Activated naive CD8-positive, alpha-beta T cell treated with anti-CD3 and anti-CD28 coated beads, Interleukin-2, amount 50 U/mL, for 16 hours (primary cell): ENCODE measurements at places on chromosomes 16 and 17.

- no peak for DNase-seq
Measured at GRCh38 chr16:67415872-67416793, at the start of gene ZDHHC1. ZDHHC1 (minus strand) TSS chr16:67416477; CDS start chr16:67407775, 8,702 bp downstream.

DNA sequence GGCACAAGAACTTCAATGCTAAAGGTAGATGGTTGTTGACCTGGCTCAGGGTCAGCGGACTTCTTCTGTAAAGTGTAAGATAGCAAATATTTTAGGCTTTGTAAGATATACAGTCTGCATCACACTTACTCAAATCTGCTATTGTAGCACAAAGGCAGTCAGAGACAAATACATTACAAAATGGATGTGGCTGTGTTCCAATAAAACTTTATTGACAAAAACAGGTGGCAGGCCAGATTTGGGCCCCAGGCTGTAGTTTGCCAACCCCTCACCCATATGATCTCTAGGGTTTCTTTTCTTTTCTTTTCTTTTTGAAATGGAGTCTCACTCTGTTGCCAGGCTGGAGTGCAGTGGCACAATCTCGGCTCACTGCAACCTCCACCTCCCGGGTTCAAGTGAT, 39.5 kb upstream of the TMEM132E start:
- no peak for DNase-seq

DNA sequence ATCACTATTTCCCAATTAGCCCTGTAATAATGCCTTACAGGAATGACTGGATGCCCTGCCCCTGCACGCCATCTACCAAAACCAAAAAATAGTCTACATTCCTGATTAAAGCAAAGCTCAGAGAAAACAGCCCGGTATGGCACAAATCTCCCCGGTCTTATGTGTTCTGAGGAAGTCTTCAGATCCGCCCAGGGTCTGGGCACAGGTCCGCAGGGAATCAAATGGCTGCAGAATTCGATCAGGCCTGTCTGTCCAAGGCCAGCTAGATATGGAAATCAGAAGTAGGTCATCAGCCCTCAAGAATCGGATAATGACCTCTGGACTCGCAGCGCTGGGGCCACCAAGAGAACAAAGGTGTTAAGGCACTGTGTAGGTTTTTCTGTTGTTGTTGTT, 171.0 kb downstream of the ZFHX3 start:
- DNase-seq = no peak

GRCh38 chr16:2717383-2718263, 2.4 kb downstream of the PRSS27 start:
- DNase-seq = no peak

- DNase-seq = no peak
Measured at GRCh38 chr16:87333581-87334331, 16.6 kb upstream of the C16orf95 start.

GRCh38 chr17:71519285-71519684, 601.5 kb upstream of the SOX9 start:
- no peak for DNase-seq

DNA sequence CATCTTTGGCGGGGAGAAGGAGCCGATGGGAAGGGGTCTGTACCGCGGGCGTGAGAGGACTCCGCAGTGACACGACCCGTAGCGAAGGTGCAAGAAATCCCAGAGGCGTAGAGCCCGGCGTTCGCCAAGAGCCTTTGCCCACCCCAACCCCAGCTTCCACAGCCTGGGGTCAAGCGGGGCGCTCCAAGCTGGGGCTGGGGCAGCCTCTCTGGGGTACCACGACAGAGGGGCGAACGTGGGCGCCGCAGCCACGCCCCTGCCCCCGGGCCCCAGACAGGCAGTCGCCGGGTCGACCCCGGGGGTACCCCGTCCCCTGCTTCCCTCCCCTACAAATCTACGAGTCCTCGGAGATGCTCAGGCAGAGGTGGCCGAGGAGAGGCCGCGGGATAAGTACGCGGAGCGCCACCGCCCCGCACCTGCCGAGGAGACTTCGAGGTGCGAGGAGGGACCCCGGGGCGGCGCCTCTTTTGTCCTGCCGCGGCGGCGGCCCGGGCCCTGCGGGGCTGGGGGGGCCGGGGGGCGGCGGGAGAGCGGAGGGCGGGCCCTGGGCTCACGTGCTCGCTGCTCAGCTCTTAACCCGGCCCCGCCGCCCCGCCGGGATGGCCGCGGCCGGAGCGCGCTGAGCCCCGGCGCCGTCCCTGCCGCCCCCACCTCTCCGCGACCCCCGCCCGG, at the start of gene ADAM11:
ADAM11 (plus strand) TSS at position 575 of the 672 bp plus-strand sequence. CDS start 212 bp downstream, outside the sequence.
- DNase-seq = no peak

DNA sequence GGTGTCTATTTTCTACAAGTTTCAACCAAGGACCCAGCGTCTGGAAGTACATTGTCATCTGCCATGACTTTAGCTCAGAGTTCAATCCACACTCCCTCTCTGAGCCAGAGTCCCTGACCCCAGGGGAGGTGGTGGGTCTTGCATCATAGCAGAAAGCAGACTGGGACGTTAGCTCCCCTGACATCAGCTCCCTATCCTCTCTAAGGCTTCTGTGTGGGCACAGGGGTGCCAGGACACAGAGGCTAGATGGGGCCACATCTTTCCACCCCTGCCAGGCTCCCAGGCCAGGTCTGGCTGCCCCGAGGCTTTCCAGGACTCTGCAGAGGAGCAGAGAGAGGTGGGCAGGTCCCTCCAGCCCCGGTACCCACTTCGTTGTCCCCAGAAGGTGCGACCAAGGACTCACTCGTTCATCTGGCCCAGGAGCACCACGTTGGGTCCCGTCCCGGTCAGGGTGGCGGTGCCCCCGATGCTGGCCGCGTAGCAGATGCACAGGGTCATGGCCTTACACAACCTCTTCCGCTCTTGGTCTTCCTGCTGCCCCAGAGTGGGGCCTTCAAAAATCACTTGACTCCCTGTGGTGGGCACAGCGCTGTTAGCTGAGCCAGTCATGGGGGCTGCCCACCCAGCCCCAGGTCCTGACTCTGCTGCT, 10.5 kb downstream of the SLC13A5 start:
- no peak for DNase-seq

DNA sequence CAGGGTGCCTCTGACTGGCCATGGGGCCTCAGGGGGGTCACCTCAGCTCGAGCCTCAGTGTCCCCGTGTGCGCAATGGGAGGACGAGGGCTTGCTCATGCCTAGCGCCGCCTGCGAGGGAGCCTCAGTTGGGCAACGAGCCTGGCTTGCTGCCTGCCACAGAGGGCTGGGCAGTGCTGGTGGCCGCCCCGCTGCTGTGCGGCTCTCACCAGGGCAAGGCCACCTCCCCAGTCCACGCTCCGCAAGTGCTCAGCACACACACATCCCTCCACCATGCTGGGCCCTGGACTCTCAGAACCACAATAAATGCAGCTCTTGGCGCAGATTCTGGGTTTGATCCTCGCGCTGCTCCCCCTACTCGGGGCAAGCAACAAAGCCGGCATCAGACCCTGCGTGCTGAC, 76.2 kb downstream of the ENGASE start:
- DNase-seq = no peak

DNA sequence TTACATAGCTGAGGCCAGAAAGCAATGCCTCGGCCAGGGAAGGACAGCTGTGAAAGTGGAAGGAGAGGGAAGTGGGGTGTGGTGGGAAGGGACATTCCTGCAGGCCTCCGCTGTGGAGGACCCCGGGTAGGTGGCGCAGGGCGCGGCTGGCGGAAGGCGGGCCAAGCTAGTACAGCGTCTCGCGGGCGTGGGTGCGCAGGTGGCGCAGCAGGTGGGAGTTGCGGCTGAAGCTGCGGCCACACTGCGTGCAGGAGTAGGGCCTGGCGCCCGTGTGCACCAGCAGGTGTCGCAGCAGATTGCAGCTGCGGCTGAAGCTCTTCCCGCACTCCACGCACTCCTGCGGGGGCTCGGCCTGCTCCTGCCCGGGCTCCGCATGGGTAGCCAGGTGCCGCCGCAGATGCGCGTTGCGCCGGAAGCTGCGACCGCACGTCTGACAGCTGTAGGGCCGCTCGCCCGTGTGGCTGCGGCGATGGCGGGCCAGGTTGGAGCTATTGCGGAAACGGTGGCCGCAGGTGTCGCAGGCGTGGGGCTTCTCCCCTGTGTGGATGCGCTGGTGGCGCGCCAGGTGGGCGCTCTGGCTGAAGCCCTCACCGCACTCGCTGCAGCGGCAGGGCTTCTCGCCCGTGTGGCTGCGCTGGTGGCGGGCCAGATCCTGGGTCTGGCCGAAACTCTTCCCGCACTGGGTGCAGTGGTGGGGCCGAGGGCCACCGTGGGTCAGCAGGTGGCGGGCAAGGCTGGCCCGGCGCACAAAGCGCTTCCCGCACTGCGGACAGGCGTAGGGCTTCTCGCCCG, 10.0 kb downstream of the ZSCAN10 start:
- no peak for DNase-seq

- no peak for DNase-seq
Measured at GRCh38 chr16:81449241-81449640, 4.6 kb downstream of the CMIP start.

GRCh38 chr16:26930786-26931581, 135.7 kb upstream of the C16orf82 start:
- no peak for DNase-seq

GRCh38 chr16:2825049-2825742, 4.9 kb upstream of the ZG16B start:
- no peak for DNase-seq

GRCh38 chr17:30173649-30174048, 57.0 kb downstream of the NSRP1 start:
- no peak for DNase-seq

DNA sequence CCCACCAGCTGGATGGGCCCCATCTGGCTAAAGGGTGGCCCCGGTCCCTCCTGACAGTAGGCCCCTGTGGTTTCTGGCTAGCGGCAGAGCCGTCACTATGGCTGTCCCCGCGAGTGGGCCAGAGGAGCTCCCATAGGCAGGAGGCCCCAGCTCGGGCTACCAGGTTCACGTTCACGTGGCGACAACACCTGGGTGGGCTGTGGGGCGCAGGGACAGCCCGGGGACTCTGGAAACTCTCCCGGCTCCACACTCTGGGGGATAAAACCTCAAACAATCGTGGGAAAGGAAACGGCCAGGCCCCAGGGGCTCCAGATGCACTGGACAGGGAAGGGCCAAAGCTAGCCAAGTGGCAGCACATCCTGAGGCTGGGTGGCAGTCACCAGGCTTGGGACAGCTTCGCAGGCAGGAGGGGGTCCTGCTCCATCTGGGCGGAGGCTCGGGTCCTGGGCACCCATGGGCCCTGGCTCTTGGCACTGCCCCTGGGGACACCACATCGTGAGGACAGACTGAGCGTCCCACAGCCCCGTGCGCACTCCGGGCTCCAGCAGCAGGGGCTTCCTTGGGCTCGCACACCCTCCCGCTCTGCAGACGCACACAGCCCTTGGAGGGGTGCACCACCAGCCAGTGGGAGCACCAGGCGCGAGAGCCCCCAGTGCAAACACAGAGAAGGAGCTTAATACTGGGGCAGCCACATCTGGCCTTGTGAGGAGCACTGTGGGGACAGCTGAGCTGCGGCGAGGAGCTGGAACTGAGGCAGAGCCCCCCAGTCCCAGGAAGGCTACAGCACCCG, 4.4 kb downstream of the RNF166 start:
- DNase-seq = no peak

GRCh38 chr16:91484-91883, 13.5 kb downstream of the MPG start:
- no peak for DNase-seq

- no peak for DNase-seq
Measured at GRCh38 chr17:79793924-79794304, 3.0 kb downstream of the CBX8 start.

DNA sequence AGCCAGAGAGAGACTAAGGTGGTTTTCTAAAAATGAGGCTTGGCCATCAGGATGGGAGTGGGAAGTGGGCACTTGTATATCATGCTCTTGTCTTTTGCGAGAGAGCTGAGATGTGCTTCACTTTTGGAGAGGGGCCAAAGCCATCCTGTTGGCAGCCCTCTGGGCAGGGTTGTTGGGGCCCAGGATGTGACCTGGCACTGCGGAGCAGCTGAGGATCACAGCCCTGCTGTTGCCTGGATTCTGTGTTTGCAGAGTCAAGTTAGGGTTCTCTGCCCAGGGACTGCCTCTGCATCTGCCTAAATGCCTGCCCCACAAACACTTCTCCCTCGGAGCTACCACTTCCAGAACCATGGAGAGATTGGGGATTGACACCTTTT, 71.2 kb downstream of the PLD6 start:
- no peak for DNase-seq

GRCh38 chr17:80512233-80512632, 32.4 kb upstream of the RPTOR start:
- no peak for DNase-seq

- DNase-seq = no peak
Measured at GRCh38 chr16:84442416-84443145, 61.9 kb downstream of the MEAK7 start.

- no peak for DNase-seq
Measured at GRCh38 chr16:31473264-31473984, 1.5 kb downstream of the TGFB1I1 start.

GRCh38 chr17:80794281-80795089, 197.2 kb upstream of the CHMP6 start:
- DNase-seq = no peak

GRCh38 chr17:75557852-75558665, 29.5 kb upstream of the MYO15B start:
- DNase-seq = no peak

DNA sequence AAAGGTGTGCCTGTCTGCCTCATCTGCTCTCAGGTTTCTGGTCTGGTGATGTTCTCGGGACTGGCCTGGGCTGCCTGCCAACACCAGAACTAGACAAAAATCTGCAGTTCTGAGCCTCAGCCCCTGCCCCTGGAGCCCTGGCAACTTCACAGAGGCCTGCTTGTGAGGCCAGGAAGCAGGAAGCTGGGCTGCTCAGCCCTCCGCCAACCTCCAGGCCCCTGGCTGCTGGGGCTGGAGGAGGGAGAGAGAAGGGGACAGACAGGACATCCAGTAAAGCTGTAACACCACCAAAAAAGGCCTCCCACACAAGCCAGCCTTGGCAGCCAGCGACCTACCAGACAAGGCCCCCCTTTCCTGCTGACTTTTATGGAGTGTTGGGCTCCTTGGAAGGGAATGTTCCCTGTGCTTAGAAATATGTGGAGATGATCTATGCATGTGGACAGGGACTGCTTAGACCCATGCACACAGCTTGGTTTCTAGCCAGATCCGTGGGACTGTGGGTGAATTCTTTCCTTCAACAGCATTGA, 157.6 kb downstream of the XYLT1 start:
- no peak for DNase-seq

DNA sequence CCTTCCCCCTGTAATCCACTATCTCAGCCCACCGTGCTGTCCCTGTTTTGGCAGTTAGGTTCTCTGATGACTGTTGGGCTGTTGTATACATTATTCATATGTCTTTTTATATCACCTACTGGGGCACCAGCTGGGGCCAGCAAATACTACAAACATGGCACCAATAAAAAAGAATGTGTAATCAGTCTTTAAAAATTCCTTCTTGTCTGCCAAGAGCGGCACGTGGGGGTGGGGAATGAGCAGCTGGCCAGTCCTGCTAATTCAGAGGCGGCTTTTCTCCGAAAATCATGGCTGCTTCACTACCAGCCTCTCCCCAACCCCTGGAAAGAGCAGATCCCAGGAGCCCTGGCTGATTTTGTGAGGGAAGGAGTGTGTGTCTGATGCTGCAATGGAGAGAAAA, 77.7 kb upstream of the EEF2KMT start:
- no peak for DNase-seq
